ENCODE measurements at places on chromosomes 4 and X. TPM values are rescaled to one million over a fixed set of nuclear protein-coding genes. Genes with fewer than 3 reads are reported as not detected.

CT45A1 gene
- polyA plus RNA-seq = not detected

ITIH6 gene
- not detected for polyA plus RNA-seq

FDCSP gene
- polyA plus RNA-seq = not detected

SERPINA7 gene
- polyA plus RNA-seq = not detected

SLC9B1 gene
- polyA plus RNA-seq = 1.2 TPM

AFF2 gene
- polyA plus RNA-seq = 0.42 TPM

HPSE gene
- 4.3 TPM for polyA plus RNA-seq

CLIC2 gene
- polyA plus RNA-seq = 0.64 TPM

NR3C2 gene
- 2.8 TPM for polyA plus RNA-seq

RAB33A gene
- polyA plus RNA-seq = 31.0 TPM

WDR44 gene
- polyA plus RNA-seq = 7.8 TPM

Measured in brain (organoid and tissue), 16 donors.